ENCODE measurements at places on chromosomes 1 and 21. TPM values are rescaled to one million over a fixed set of nuclear protein-coding genes. Genes with fewer than 3 reads are reported as not detected.
A peak's percentile ranks its signal among the peaks of the same experiment; 100 is the strongest.

- no peak for DNase-seq
These were observed 84.1 kb downstream of the PLPPR5 start for GRCh38 chr1:98920441-98921110.

The CHRNB2 gene
- 0.05 TPM for total RNA-seq

- DNase-seq: no peak
These were observed 11.5 kb downstream of the THAP3 start for GRCh38 chr1:6635910-6636760.

DNA sequence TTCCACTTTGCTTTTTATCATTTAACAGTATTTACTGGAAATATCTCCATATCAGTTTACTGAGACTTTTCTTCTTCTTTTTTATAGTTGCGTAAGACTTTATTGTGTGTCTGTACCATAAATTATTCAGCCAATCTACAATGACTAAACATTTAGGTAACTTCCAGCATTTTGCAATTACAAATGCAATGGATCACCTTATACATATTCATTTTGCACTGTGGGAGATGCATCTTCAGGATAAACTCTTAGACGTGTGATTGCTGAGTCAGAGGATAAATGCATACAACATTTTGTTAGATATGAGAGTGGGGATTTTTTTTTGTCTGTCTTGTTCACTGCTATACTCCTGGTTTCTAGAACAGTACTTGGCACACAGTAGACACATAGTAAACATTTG lies 95.7 kb upstream of the GCLM start:
- no peak for DNase-seq

DNA sequence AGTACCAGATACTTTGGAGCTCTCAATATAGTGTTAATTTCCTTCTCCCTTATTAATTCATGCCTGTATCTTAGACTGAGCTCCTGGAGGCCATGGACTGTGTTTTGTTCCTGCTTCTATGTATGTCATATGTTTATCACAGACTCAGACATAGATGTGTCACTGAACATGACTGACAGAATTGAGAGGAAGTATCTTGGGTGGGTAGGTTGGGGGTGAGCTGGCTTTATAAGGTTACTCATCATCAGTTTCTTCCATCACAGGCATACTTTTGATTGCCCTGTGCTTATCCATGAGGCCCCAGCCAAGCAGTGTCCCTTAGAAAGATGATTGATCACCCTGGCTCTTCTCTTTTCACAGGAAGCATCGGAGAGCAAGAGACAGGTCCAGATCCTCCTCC lies 5.6 kb upstream of the SH3D21 start:
- peak; percentile 27 for DNase-seq

- no peak for DNase-seq
These were observed 689 bp upstream of the ZNF644 start for GRCh38 chr1:91022518-91022929.

DNA sequence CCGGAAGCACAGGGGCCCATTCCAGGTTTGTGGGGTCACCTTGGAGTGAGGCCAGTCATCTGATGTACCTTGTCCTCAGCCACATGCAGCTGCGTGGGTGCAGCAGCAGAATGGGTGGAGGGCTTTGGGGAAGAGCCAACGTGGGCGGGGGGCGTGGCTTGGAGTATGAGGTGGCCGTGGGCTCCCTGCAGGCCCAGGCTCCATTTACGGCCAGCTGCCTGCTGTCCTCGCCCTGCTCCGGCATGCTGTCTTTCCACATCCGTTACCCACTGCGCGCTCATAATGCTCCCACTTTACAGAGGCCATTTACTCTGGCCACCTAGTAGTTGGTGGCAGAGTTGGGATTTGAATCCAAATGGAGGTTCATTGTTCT lies 27.8 kb upstream of the TINAGL1 start:
- no peak for DNase-seq

DNA sequence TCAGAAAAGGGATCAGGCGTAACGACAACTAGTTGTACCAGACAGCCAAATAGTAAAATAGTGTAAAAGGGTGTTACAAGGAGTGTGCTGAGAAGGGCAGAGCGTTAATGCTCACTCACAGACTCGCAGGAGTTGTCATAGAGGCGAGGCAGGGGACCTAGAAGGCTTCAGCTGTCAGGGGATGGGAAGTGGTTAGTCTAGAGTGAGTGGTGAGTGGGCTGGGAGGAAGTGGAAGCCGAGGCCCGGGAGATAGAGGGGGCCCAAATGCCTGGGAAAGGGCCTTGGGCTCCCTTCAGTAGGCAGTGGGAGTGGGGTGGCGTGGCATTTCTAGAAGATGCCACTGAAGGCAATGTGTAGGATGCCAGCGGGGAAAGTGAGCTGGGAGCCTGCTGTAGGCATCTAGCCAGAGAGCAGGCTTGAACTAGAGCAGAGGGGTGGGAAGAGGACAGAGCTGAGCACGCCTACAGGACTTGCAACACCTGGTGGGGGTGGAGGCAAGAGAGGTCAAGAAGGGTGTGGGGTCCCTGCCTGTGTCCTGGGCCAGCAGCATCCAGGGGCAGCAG lies 10.3 kb downstream of the SLC6A17 start:
- no peak for DNase-seq

- no peak for DNase-seq
These were observed 231.3 kb downstream of the FOXD2 start for GRCh38 chr1:47669081-47669585.

The PARP1 gene
- 161 TPM for total RNA-seq

- peak; percentile 6 for DNase-seq
These were observed 173.3 kb upstream of the FOXD3 start for GRCh38 chr1:63148825-63149645.

DNA sequence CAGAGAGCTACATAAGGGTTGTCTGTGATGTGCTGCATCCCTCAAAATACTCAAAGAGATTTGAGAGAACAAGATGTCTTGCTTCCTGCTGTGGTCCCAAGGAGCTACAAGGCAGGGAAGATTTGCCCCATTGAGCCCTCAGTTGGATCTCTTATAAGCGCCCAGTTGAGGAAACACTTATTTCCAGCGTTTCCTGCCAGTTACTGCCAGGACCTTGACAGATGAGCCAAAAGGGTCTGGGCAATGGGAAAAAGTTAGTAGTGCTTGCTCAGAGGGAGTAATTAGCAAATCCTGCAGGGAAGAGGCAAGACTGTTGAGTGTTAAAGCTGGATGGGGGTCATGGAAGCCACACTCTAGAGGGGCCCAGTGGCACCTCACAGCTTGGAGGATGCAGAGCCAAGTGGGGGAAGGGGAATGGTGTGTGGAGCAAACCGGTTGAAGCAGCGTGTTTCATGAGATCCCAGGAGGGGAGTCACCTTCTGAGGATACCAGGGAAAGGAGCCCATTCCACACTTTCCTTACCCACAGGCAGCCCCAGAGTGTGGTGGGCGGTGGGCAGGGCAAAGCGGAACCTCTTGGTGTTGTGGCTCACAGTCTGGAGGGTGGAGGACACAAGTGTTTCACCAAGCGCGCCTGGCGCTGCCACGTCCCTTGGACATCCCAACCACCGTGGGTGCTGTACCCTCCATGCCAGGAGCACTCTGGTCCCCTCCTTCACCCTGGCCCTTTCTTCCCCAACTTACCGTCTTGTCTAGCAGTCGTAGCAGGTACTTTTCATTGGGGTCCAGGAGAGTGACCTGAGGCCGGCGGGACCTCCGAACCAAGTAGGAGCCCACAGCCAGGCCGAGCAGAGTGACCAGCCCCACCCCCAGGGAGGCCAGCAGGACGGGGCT lies 805 bp downstream of the CYB5R1 start:
- DNase-seq: peak; percentile 4

GRCh38 chr1:244254467-244254866 lies 197.2 kb downstream of the ADSS2 start:
- no peak for DNase-seq

- DNase-seq: no peak
These were observed 4.6 kb downstream of the BLACAT1 start for GRCh38 chr1:205451202-205451601.

GRCh38 chr1:63977466-63977865 lies 203.6 kb downstream of the ROR1 start:
- DNase-seq: no peak

GRCh38 chr1:227335242-227336020 lies 17.1 kb upstream of the CDC42BPA start:
- no peak for DNase-seq

DNA sequence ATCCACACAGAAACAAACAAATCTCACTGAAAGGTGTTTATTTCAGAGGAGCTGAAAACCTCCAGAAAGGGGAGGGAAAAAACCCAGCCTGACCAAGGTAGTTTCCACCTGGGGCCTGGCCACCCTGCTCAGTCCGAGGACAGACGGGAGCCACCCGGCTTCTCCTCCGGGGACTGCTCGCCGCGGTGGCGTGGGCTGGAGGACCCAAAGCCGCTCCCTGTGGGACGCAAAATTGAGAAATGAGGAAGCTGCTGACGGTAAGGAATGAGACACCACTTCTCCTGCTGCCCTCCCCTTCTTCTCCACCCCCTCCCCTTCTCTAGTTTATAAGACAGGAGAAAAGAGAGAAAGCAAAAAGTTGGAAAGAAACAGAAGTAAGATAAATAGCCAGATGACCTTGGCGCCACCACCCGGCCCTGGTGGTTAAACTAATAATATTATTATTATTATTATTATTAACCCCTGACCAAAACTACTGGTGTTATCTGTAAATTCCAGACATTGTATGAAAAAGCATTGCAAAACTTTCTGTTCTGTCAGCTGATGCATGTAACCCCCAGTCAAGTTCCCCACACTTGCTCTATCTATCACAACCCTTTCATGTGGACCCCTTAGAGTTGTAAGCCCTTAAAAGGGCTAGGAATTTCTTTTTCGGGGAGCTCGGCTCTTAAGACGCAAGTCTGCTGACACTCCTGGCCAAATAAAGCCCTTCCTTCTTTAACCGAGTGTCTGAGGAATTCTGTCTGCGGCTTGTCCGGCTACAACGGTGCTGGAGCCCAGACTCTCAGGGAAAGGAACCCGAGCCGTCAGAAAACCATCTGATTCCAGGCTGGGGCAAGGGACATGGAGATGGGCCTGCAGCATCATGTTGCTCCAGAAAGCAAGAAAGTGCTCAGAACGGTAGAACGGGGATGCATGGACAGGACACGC lies 12.5 kb downstream of the ITGB2 start:
- DNase-seq: no peak

- no peak for DNase-seq
These were observed 38.3 kb downstream of the NEXN start for GRCh38 chr1:77926561-77927357.

GRCh38 chr1:194281376-194281775 lies 1095.0 kb upstream of the B3GALT2 start:
- DNase-seq: no peak

- DNase-seq: no peak
These were observed 870.7 kb upstream of the ADGRL2 start for GRCh38 chr1:80929868-80930508.

The BRDT gene
- total RNA-seq: not detected

DNA sequence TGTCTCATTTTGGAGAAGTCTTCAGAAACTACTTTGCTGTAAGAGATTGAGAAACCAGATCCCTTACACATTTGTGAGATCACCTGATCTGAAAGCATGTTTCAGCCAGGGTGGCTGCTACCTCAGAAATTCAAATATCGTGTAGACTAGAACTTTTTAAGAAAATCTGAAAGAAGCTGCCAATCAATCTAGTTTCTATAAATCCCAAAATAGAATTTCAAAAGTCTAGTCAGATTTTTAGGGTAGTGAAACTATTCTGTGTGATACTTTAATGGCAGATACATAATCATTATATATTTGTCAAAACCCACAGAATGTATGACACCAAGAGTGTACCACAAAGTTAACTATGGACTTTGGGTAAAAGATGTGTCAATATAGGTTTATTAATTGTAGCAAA lies 79.9 kb upstream of the PLPPR5 start:
- DNase-seq: no peak

The EXTL1 gene
- not detected for total RNA-seq

GRCh38 chr1:29125788-29126187 lies 2.1 kb upstream of the TMEM200B start:
- DNase-seq: no peak

The TENT5C gene
- 22.5 TPM for total RNA-seq

- DNase-seq: peak; percentile 28
These were observed 28.2 kb upstream of the ETS2 start for GRCh38 chr21:38777531-38777930.

The MYOG gene
- total RNA-seq: not detected

GRCh38 chr1:210099921-210100320 lies 132.7 kb upstream of the SERTAD4 start:
- no peak for DNase-seq

DNA sequence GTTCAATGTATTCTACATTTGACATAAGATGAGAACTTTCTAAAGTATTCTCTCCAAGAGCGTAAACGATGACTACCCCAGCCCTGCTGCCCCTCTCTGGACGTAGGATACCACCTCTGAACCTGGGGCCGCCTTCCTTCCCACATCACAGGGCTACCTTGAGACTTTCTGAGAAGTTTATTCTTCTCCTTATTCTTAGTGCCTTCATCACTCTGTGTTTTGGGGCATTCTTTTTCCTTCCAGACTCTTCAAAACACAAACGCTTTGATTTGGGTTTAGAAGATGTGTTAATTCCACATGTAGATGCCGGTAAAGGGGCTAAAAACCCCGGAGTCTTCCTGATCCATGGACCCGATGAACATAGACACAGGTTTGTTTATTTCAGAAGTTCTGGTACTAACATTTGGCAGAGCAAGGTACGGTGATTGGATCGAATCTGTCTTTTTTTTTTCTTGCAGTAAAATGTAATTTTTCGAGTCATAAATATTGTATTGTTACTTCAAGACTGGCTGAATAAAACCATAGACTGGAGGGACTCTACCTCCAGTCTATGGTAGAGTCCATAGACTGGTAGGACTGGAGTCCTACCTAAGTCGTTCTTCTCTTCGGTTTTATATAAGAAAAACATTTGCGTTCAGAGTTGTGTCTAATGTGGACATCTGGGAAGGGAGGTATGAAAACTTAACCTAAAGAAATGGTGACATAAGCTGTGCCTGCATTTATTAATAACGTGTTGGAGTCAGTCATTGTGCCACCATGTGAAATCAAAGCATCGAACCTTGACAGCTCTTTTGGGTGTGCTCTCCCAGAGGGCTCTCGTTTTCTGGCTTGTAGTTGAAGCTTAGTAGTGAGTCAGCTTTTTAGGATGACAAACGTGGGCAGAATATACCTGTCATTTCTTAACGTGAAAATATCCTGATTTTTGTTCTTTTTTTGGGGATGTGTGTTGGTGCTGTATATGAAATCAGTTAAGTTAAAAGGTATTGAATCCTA lies 1.2 kb downstream of the MAN1A2 start:
- no peak for DNase-seq

The DNALI1 gene
- total RNA-seq: 0.81 TPM

The TLR5 gene
- total RNA-seq: 0.60 TPM

GRCh38 chr1:26280333-26281042 lies 602 bp downstream of the SH3BGRL3 start:
- DNase-seq: no peak

- no peak for DNase-seq
These were observed 27.5 kb downstream of the PGM1 start for GRCh38 chr1:63620671-63621070.

DNA sequence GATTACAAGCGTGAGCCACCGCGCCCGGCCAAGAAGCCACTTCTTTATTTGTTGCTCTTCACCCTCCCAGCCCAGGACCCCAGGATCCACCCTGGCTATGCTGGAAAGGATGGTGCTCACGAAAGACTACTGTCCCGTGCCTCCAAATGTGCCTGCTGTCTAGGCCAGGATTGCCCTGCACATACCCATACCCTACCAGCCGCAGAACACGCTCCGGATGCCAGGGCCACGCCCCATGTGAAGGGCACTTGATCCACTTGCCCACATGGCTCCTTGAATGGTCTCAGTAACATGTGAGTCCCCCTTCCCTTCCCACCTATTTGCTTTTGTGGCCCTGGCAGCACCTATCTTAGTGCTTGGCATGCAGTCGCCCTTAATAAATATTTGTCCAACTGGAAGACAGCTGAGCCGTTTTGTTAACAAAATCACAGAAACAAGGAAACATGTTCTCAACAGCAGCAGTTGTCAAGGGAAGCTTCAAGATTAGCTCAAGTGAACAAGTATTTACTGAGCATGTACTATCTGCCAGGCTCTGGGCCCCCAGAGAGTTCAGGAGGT lies 13.8 kb upstream of the UBXN10 start:
- DNase-seq: no peak

Measured in activated T-cell treated with anti-CD3 and anti-CD28 coated beads, Interleukin-2, amount 50 U/mL, for 72 hours (primary cell).